ENCODE measurements at places on chromosomes 6 and 20. TPM values are rescaled to one million over a fixed set of nuclear protein-coding genes. Genes with fewer than 3 reads are reported as not detected.

GJA10 gene
- not detected for total RNA-seq

CST4 gene
- not detected for total RNA-seq

SLC25A27 gene
- total RNA-seq, result 19.1 TPM

IFT52 gene
- total RNA-seq, result 19.9 TPM

KCNK5 gene
- 10.9 TPM for total RNA-seq

TCF15 gene
- total RNA-seq, result 0.65 TPM

HTR1E gene
- total RNA-seq, result not detected

ATP9A gene
- 23.1 TPM for total RNA-seq

TP53RK gene
- total RNA-seq, result 11.9 TPM

PRR18 gene
- total RNA-seq, result 0.59 TPM

ADGRG6 gene
- 35.7 TPM for total RNA-seq

ELOVL2 gene
- 0.21 TPM for total RNA-seq

ROS1 gene
- total RNA-seq, result 151 TPM

GATA5 gene
- 1.8 TPM for total RNA-seq

TRAPPC3L gene
- total RNA-seq, result not detected

OPN5 gene
- total RNA-seq, result not detected

OLIG3 gene
- not detected for total RNA-seq

GNMT gene
- total RNA-seq, result 2.4 TPM

CYB5R4 gene
- total RNA-seq, result 35.4 TPM

DDX43 gene
- total RNA-seq, result 1.9 TPM

ISM1 gene
- 8.4 TPM for total RNA-seq

EMILIN3 gene
- total RNA-seq, result 0.15 TPM

TREM2 gene
- total RNA-seq, result 58.5 TPM

PCK1 gene
- not detected for total RNA-seq

KCNQ5 gene
- 0.35 TPM for total RNA-seq

DNMT3B gene
- total RNA-seq, result 1.1 TPM

ZNFX1 gene
- 53.9 TPM for total RNA-seq

GPX5 gene
- total RNA-seq, result not detected

MCM8 gene
- total RNA-seq, result 6.0 TPM

CYP39A1 gene
- 5.4 TPM for total RNA-seq

PNPLA1 gene
- total RNA-seq, result 0.27 TPM

NRSN2 gene
- total RNA-seq, result 17.3 TPM

TFAP2D gene
- total RNA-seq, result not detected

ANKRD66 gene
- total RNA-seq, result 4.0 TPM

SLC44A4 gene
- total RNA-seq, result 53.7 TPM

SOBP gene
- total RNA-seq, result 6.9 TPM

THEMIS gene
- 1.8 TPM for total RNA-seq

CEP250 gene
- total RNA-seq, result 30.7 TPM

PLEKHG1 gene
- total RNA-seq, result 20.4 TPM

TPD52L2 gene
- 76.9 TPM for total RNA-seq

DEF6 gene
- 21.5 TPM for total RNA-seq

SEL1L2 gene
- not detected for total RNA-seq

SLC4A11 gene
- 5.0 TPM for total RNA-seq

TMEM244 gene
- total RNA-seq, result not detected

ERVFRD-1 gene
- total RNA-seq, result 0.65 TPM

DNAH8 gene
- 0.03 TPM for total RNA-seq

TAGAP gene
- total RNA-seq, result 17.1 TPM

SLC22A2 gene
- not detected for total RNA-seq

LAMA4 gene
- total RNA-seq, result 91.2 TPM

RBBP8NL gene
- 2.0 TPM for total RNA-seq

WFDC10B gene
- 1.2 TPM for total RNA-seq

SNPH gene
- 3.8 TPM for total RNA-seq

GSTA3 gene
- 2.1 TPM for total RNA-seq

All from lower lobe of right lung (tissue), 2 donors.